ENCODE measurements at places on chromosomes 6 and 20.

GRCh38 chr6:43803055-43803782, 33.2 kb downstream of the VEGFA start:
- H3K36me3 ChIP-seq = no peaks in the 10 kb centered on the region
- no peaks in the 10 kb centered on the region for H3K27me3 ChIP-seq
- no peak overlapping the region for H3K4me3 ChIP-seq
- no peaks in the 10 kb centered on the region for H3K4me1 ChIP-seq
- no peak overlapping the region for H3K27ac ChIP-seq

GRCh38 chr6:169930799-169931198, 179.4 kb downstream of the ERMARD start:
- H3K27ac ChIP-seq = no peak overlapping the region
- no peak overlapping the region for H3K4me3 ChIP-seq
- H3K4me1 ChIP-seq = no peaks in the 10 kb centered on the region
- H3K36me3 ChIP-seq = no peaks in the 10 kb centered on the region
- no peaks in the 10 kb centered on the region for H3K27me3 ChIP-seq

- no peaks in the 10 kb centered on the region for H3K36me3 ChIP-seq
- no peak for DNase-seq
- no peaks in the 10 kb centered on the region for H3K27me3 ChIP-seq
- H3K27ac ChIP-seq = no peak overlapping the region
- no peaks in the 10 kb centered on the region for H3K4me1 ChIP-seq
These were observed 20.6 kb downstream of the HLA-C start for GRCh38 chr6:31251261-31251660.

DNA sequence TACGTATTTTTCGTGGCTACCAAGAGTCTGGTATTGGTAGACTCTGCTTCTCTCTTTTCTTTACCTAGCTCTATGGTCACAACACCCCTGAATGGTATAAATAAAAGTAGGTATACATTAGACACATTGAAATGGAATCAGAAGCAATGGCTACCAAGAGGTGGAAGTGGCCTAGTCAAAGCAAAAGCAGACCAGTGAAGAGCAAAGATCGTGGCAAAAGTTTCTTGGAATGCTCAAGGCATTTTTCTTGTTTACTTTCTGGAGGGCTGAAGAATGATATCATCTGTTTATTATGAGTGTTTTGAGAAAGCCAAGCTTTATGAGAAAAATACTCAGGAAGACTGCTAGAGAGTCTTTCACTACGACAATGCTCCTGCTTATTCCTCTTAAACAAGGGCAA, 28.6 kb upstream of the MOCS1 start:
- no peak overlapping the region for H3K4me3 ChIP-seq
- H3K4me1 ChIP-seq = no peaks in the 10 kb centered on the region
- H3K27me3 ChIP-seq = no peaks in the 10 kb centered on the region

DNA sequence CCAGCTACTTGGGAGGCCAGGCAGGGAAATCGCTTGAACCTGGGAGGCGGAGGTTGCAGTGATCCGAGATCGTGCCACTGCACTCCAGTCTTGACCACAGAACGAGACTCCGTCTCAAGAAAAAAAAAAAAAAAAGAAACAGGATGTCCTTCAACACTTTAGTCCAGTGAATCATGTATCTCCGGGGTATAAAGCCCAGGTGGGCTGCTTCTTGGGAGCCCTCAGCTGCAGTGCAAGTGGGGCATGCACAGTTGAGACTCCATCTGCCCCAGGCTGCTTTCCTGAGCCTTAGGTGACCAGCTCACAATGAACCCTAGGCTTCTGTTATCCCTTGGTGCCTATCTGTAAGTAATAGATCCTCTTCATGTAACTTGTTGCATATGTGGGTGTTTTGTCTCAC, 187.1 kb upstream of the RNF24 start:
- no peaks in the 10 kb centered on the region for H3K4me1 ChIP-seq
- no peak overlapping the region for H3K27ac ChIP-seq
- H3K4me3 ChIP-seq = no peak overlapping the region
- no peaks in the 10 kb centered on the region for H3K27me3 ChIP-seq
- no peak for DNase-seq

Data from naive thymus-derived CD4-positive, alpha-beta T cell (primary cell).